EH (cell line): ENCODE measurements at places on chromosomes 6 and 20.

DNA sequence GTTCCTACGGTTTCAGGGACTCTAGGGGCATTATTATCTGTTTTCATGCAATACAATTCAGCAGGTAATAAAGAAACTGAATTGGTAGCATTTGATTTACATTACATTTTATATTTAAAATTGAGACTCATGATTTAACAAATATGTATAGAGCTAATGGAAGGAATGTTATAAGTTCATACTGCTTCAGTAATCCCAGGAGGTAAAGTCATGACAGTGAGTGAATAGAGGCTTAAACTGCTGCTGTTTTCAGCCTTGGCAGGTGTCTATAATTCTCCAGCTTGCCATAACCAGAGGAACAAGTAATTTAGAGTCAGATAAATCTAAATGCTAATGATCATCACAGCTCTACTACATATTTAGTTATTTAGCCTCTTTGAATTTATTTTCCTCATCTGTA lies 360.8 kb upstream of the MANEA start:
- DNase-seq: no peak

DNA sequence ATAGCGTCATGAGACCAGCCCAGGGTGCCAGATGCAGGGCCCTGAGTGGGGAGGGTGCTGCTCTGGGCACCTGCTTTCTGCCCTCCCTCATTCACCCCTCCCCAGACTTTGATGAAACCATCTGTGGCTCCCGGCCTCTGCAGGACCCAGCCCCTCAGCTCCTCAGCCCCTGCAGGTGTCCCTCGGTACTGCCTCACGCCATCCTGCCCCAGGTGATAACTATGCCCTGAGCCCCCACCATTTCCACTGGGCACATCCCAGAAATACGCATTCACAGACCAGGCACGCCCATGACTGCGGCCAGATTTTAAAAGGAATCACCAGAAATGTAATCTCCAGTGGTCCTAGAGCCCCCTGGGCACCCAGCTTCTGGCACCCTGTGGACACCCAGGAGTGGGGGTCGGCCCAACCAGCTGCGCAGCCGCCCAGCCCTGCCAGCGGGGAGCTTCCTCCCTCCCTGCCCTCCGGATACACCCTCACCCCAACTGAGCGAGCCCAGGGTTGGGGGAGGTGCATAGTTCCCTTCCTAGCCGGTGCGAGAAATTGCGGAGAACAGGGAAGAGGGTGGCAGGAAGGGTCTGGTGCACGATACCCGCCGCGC lies 615 bp upstream of the NTSR1 start:
- no peak for DNase-seq

DNA sequence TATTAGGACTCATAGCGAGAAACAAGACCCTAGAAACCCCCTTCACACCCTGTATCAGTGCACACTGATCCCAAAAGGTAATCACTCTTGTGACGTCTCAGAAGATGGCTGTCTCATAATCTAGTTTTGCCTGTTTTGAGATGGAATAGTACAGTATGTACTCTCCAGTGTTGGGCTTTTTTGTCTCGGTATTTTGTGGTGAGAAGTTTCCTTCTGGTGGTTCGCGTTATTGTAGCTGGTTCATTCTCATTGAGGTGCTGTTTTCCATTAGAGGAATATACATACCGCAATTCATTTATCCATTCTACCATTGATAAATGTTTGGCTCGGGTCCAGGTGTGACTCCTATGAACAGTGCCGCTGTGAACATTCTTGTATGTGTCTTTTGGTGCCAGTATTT lies 27.9 kb upstream of the MAP3K4 start:
- DNase-seq: no peak

DNA sequence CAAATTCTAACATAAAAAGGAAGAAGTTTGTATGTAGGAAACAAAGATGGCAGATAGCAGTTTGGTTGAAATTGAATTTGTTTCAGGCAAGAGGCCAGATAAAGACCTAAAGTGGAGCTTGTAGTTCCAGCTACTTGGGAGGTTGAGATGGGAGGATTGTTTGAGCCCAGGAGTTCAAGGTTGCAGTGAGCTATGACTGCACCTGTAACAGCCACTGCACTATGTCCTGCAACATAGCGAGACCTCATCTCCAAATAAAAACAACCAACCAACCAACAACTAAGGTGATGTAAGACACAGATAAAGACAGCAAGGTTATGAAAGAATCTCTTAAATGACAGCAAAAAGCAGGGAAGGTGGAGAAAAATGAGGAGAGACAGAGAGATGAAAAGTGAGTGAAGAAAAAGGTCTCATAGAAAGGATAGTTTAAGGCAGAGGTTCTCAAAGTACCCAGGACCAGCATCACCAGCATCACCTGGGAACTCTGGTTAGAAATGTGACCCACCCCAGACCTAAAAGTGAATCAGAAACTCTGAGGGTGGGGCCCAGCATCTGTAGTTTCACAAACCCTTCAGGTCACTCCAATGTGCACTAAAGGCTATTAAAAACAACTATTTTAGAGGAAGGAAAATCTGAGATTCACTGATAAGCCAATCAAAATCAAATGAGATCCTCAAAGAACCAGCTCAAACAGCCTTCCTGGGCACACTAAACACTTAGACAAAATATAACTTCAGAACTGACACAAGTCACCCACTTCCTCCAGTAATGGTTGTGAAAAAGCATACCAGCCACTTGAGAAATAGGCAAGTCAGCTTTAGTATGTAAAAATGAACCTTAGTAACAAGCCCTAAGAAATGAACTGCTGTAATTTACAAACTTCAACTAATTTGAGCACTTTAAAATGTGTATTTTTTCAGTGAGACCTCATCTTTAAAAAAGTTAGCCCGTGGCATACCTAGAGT lies 57.6 kb downstream of the FAM184A start:
- no peak for DNase-seq
